Endothelial cell of umbilical vein (primary cell): ENCODE measurements at places on chromosomes 16 and 17. TPM values are rescaled to one million over a fixed set of nuclear protein-coding genes. Genes with fewer than 3 reads are reported as not detected.
A peak's percentile ranks its signal among the peaks of the same experiment; 100 is the strongest.

The ABCC12 gene
- total RNA-seq, result not detected in 2 replicates

The ODF4 gene
- not detected in 2 replicates for total RNA-seq

The DRC7 gene
- 0.13 TPM in 1 of 2 replicates, not detected in the other for total RNA-seq

DNA sequence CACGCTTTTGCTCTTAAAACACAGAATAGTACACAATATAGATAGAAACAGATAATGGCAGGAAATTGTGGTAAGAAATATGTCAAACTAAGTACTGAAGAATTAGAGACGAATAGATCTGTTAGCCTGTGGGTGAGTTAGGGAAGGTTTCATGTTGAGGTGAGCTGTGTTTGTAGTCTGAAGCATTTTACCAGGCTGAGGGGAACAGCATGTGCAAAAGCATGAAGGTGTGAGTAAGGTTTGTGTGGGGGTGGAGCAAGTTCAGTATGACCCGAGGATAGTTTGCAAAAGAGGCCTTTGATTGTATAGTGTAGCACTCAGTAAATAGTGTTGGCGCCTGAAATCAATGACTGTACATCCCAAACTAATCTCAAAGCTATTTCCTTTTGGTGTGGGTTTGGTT, 13.8 kb downstream of the IGSF6 start:
- H3K4me1 ChIP-seq, result peaks cover 9% of the 10 kb centered on the region
- no peaks in the 10 kb centered on the region for H3K27me3 ChIP-seq
- DNase-seq, result no peak
- H3K36me3 ChIP-seq, result no peaks in the 10 kb centered on the region
- no peak overlapping the region for H3K4me3 ChIP-seq

- H3K27ac ChIP-seq, result peak overlapping the region; percentile 98
- H3K36me3 ChIP-seq, result peaks cover 1% of the 10 kb centered on the region
- H3K4me1 ChIP-seq, result peaks cover 21% of the 10 kb centered on the region
Measured at GRCh38 chr17:35373984-35374765, 754 bp upstream of the SLFN11 start.

The SRL gene
- 0.14 and 0.29 TPM in 2 replicates for total RNA-seq

DNA sequence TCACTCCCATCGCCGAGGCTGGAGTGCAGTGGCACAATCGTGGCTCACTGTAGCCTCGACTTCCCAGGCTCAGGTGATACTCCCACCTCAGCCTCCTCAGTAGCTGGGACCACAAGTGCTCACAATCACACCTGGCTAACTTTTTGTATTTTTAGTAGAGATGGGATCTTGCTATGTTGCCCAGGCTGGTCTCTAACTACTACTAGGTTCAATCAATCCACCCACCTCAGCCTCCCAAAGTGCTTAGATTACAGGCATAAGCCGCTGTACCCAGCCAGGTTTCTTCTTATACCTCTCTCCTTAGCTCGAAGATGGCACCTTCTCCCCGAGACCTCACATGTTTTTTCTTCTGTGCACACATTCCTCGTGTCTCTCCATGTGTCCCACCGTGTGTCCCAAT, 3.0 kb downstream of the TSPAN10 start:
- no peak overlapping the region for H3K4me3 ChIP-seq
- DNase-seq, result no peak
- peaks cover 11% of the 10 kb centered on the region for H3K4me1 ChIP-seq
- H3K36me3 ChIP-seq, result no peaks in the 10 kb centered on the region

- no peak overlapping the region for H3K27ac ChIP-seq
- no peak overlapping the region for H3K4me3 ChIP-seq
- DNase-seq, result no peak
- no peaks in the 10 kb centered on the region for H3K36me3 ChIP-seq
- peaks cover 3% of the 10 kb centered on the region for H3K27me3 ChIP-seq
Measured at GRCh38 chr17:46832331-46832821, 13.9 kb upstream of the WNT3 start.

DNA sequence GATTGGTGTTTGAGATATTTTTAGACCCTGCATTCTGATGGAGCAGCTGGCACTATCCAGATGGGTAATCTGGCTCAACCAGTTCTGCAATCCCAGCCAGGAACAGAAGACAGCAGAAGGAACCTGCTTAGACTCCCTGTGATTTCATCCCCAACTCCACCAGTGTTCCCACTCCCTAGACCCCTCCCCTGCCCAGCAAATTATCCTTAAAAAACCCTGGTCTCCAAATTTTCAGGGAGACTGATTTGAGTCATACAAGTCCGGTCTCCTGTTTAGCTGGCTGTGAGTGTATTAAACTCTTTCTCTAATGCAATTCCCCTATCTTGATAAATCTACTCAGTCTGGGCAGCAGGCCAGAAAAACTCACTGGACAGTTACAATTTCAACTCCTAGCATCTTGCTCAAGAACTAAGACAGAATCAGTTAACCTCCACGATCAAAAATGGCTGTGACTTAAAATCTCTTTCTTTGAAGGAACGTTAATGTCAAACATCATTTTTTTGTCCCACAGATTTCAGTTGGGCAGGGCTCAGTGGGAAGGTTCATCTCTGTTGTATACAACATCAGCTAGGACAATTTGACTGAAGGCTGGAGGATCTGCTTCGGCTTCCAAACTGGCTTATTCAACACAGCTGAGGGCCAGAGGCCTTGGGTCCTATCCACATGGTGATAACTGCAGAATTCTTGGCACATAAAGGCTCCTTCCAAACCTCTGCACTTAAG, 4.9 kb upstream of the RBL2 start:
- H3K4me1 ChIP-seq, result no peaks in the 10 kb centered on the region
- no peaks in the 10 kb centered on the region for H3K36me3 ChIP-seq
- H3K27ac ChIP-seq, result no peak overlapping the region
- peak; percentile 10 for DNase-seq
- no peak overlapping the region for H3K4me3 ChIP-seq
- no peaks in the 10 kb centered on the region for H3K27me3 ChIP-seq

The ABCA10 gene
- total RNA-seq, result 1.7 and 2.1 TPM in 2 replicates

- H3K36me3 ChIP-seq, result no peaks in the 10 kb centered on the region
- H3K27me3 ChIP-seq, result no peaks in the 10 kb centered on the region
- H3K27ac ChIP-seq, result no peak overlapping the region
- peak; percentile 10 for DNase-seq
Measured at GRCh38 chr16:84795329-84796053, 24.3 kb upstream of the CRISPLD2 start.

The ABCA6 gene
- 16.8 and 30.5 TPM in 2 replicates for total RNA-seq

GRCh38 chr17:1593630-1593931, 31.0 kb upstream of the PITPNA start:
- H3K27ac ChIP-seq, result no peak overlapping the region
- H3K4me1 ChIP-seq, result peaks cover 18% of the 10 kb centered on the region
- DNase-seq, result no peak
- peaks cover 3% of the 10 kb centered on the region for H3K36me3 ChIP-seq
- H3K4me3 ChIP-seq, result no peak overlapping the region
- H3K27me3 ChIP-seq, result no peaks in the 10 kb centered on the region

DNA sequence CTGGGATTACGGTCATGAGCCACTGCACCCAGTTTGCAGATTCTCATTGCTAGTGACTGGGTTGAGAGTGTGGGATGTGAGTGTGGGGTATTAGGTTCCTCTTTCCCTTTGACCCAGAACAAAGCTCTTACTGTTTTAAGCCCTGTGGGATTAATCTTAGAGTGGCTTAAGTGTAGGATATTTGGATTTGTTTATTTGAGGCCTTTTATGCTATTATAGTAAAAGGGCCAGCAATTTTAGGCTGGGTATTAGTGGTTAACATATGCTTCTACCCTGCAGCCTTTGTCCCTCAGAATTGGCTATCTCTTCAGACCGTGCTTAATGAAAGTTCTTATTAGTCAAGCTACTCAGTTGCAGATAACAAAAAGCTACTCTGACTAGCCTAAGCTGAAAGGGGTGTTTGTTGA, 3.2 kb downstream of the SGF29 start:
- H3K36me3 ChIP-seq, result no peaks in the 10 kb centered on the region
- no peak overlapping the region for H3K4me3 ChIP-seq
- DNase-seq, result no peak
- no peak overlapping the region for H3K27ac ChIP-seq
- peaks cover 11% of the 10 kb centered on the region for H3K4me1 ChIP-seq
- no peaks in the 10 kb centered on the region for H3K27me3 ChIP-seq

The IRX6 gene
- total RNA-seq, result not detected in 2 replicates

The ST6GALNAC2 gene
- 0.69 and 1.7 TPM in 2 replicates for total RNA-seq

GRCh38 chr17:76420356-76421043, 32.5 kb downstream of the UBE2O start:
- no peak overlapping the region for H3K27ac ChIP-seq
- no peaks in the 10 kb centered on the region for H3K27me3 ChIP-seq
- no peak overlapping the region for H3K4me3 ChIP-seq
- no peaks in the 10 kb centered on the region for H3K4me1 ChIP-seq

DNA sequence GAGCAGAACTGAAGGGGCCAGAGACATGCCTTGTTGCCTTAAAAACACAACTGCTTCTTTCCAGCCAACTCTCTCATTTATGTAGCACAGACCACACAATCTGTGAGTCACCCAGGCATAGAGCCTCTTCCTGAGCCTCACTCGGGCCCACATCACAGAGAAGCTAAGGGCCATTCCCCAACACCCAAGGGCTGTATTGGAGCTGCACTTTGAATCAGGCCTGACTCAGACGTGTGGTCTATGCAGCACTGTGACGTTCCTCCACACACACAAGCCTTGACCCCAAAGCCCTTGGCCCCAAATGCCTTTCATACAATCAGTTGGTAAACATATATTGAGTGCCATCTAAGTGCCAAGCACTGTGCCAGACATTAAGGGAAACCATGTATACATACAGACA, 308.9 kb upstream of the DYNLRB2 start:
- H3K4me1 ChIP-seq, result no peaks in the 10 kb centered on the region
- no peaks in the 10 kb centered on the region for H3K27me3 ChIP-seq
- no peak for DNase-seq

- no peak overlapping the region for H3K4me3 ChIP-seq
- H3K4me1 ChIP-seq, result no peaks in the 10 kb centered on the region
- DNase-seq, result no peak
- no peaks in the 10 kb centered on the region for H3K27me3 ChIP-seq
Measured at GRCh38 chr16:88297178-88297720, 85.5 kb upstream of the ZNF469 start.

The ATAD5 gene
- total RNA-seq, result 8.4 and 9.4 TPM in 2 replicates

DNA sequence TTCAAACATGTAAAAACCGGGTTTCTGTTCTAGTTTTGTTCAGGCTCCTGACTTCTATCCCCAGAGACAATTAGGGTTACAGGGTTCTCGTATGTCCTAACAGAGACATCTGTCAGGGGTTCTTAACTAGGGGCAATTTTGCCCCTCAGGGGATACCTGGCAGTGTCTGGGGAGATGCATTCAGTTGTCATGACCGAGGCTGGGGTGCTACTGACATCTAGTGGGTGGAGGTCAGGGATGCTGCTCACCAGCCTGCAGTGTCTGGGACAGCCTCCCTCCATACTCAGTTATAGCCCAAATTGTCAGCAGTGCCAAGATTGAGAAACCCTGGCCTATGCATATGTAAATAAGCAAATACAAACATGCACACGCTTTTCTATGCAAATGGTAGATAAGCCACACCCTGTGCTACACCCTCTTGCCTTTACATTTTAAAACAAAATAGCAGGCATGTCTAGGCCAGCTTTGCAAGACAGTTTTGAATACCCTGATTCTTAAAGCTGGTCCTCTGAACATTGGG, 37.4 kb downstream of the CLEC16A start:
- H3K4me1 ChIP-seq, result peaks cover 13% of the 10 kb centered on the region
- peaks cover 5% of the 10 kb centered on the region for H3K36me3 ChIP-seq
- H3K4me3 ChIP-seq, result no peak overlapping the region

The C1QTNF1 gene
- total RNA-seq, result 3.8 and 4.0 TPM in 2 replicates

DNA sequence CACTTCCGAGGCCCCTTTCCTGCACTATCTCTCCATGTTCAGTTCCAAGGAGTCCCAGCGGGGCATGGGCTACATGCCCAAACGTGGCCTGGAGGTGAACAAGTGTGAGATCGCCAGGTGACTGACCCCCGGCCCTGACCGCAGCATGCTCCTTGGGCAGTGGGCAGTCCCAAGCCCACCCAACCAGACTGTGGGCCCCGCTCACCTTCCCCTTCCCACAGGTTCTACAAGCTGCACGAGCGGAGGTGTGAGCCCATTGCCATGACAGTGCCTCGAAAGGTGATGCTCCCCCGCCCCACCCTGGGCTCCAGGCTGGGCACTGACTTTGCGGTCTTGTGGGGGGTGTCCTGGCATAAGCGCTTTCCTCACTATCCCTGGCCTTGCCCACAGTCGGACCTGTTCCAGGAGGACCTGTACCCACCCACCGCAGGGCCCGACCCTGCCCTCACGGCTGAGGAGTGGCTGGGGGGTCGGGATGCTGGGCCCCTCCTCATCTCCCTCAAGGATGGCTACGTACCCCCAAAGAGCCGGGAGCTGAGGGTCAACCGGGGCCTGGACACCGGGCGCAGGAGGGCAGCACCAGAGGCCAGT, 4.7 kb downstream of the CORO1A start:
- no peaks in the 10 kb centered on the region for H3K27me3 ChIP-seq
- DNase-seq, result no peak
- no peaks in the 10 kb centered on the region for H3K36me3 ChIP-seq

The VMO1 gene
- total RNA-seq, result not detected in 2 replicates

- H3K4me3 ChIP-seq, result no peak overlapping the region
- no peaks in the 10 kb centered on the region for H3K36me3 ChIP-seq
- no peaks in the 10 kb centered on the region for H3K4me1 ChIP-seq
- H3K27ac ChIP-seq, result no peak overlapping the region
- DNase-seq, result no peak
Measured at GRCh38 chr17:12896180-12896785, 107.0 kb downstream of the ARHGAP44 start.
